ENCODE measurements at places on chromosomes 11 and 22. TPM values are rescaled to one million over a fixed set of nuclear protein-coding genes. Genes with fewer than 3 reads are reported as not detected.

- H3K4me1 ChIP-seq, result no peaks in the 10 kb centered on the region
- H3K36me3 ChIP-seq, result no peaks in the 10 kb centered on the region
- no peak for DNase-seq
- no peaks in the 10 kb centered on the region for H3K27me3 ChIP-seq
- H3K4me3 ChIP-seq, result no peak overlapping the region
These were observed 1385.0 kb downstream of the BRD1 start for GRCh38 chr22:48442663-48443062.

DNA sequence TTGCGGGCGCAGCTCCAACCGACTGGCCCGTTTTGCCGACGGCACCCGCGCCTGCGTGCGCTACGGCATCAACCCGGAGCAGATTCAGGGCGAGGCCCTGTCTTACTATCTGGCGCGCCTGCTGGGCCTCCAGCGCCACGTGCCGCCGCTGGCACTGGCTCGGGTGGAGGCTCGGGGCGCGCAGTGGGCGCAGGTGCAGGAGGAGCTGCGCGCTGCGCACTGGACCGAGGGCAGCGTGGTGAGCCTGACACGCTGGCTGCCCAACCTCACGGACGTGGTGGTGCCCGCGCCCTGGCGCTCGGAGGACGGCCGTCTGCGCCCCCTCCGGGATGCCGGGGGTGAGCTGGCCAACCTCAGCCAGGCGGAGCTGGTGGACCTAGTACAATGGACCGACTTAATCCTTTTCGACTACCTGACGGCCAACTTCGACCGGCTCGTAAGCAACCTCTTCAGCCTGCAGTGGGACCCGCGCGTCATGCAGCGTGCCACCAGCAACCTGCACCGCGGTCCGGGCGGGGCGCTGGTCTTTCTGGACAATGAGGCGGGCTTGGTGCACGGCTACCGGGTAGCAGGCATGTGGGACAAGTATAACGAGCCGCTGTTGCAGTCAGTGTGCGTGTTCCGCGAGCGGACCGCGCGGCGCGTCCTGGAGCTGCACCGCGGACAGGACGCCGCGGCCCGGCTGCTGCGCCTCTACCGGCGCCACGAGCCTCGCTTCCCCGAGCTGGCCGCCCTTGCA lies 1.0 kb downstream of the FJX1 start:
- no peak overlapping the region for H3K27ac ChIP-seq
- H3K36me3 ChIP-seq, result no peaks in the 10 kb centered on the region
- DNase-seq, result peak; percentile 13
- H3K4me1 ChIP-seq, result peaks cover 12% of the 10 kb centered on the region

DNA sequence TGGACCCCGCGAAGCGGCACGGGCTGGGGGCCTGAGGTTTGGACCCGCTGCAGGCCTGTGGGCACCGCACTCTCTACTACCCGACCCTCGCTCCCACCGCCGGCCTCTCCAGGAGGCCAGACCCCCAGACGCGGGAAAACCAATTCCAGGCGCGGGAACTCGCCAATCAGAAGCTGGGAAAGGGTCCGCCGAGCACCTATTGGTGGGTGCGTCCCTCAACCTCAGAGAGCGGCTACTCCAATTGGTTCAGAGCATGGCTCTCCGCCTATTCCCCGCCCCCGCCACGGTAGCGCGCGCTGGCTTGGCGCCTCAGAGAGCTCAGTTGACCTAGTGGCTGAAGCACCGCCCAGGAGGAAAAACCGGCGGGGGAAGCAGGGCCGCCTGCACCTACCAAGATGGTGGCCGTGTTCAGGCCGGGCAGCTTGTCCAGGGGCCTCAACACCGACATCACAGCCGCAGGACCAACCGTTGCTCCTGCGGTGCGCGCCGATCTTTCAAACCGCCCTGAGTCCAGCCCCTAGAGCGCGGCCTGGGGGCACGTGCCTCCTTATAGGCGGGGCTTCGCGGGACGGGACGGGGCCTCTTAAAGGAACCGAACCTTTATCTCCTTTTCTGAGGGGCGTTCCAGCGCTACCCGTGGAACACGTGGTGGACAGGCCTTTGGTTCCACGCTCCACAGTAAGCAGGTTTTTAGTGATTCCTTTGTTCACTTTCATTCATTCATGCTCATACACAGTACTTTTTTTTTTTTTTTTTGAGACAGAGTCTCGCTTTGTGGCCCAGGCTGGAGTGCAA lies at the start of gene CENPM:
Gene CENPM, minus strand, starts transcription at position 524 of the 795 bp plus-strand sequence. Its CDS starts 76 bp downstream, at position 448.
- no peaks in the 10 kb centered on the region for H3K36me3 ChIP-seq
- peak within 1 kb of the TSS; percentile 76 for H3K27ac ChIP-seq
- H3K4me1 ChIP-seq, result peaks cover 18% of the 10 kb centered on the region
- peak; percentile 81 for DNase-seq

- H3K27ac ChIP-seq, result no peak overlapping the region
- no peak for DNase-seq
- no peaks in the 10 kb centered on the region for H3K27me3 ChIP-seq
- no peak overlapping the region for H3K4me3 ChIP-seq
These were observed 918.8 kb upstream of the CHORDC1 start for GRCh38 chr11:91141655-91142054.

GRCh38 chr11:103730131-103730940 lies 306.1 kb upstream of the DDI1 start:
- H3K4me3 ChIP-seq, result no peak overlapping the region
- H3K36me3 ChIP-seq, result no peaks in the 10 kb centered on the region
- no peak for DNase-seq
- no peaks in the 10 kb centered on the region for H3K4me1 ChIP-seq

DNA sequence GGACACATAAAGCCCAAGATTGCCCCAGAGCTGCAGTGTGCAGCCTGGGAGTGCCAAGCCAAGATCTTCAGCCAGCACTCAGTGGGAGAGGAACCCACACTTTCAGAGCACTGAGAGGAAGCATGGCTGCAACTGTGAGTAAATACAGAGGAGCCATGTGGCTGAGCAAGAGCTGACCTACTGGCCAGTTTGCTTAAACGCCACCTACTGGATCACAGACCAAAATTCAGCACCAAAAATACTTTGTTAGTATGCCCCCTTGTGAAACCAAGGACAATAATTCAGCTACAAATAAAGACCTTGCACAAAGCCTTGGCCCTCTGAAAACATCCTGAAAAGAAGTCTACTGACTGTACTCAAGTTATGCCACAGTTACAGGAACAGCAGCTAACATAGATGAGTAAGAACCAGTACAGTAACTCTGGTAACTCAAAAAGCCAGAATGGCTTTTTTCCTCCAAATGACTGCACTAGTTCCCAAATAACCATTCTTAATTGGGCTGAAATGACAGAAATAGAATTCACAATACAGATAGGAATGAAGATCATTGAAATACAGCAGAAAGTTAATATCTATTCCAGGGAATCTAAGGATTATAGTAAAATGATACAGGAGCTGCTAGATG lies 10.1 kb upstream of the OR4A15 start:
- H3K4me1 ChIP-seq, result no peaks in the 10 kb centered on the region
- no peak for DNase-seq
- H3K4me3 ChIP-seq, result no peak overlapping the region

DNA sequence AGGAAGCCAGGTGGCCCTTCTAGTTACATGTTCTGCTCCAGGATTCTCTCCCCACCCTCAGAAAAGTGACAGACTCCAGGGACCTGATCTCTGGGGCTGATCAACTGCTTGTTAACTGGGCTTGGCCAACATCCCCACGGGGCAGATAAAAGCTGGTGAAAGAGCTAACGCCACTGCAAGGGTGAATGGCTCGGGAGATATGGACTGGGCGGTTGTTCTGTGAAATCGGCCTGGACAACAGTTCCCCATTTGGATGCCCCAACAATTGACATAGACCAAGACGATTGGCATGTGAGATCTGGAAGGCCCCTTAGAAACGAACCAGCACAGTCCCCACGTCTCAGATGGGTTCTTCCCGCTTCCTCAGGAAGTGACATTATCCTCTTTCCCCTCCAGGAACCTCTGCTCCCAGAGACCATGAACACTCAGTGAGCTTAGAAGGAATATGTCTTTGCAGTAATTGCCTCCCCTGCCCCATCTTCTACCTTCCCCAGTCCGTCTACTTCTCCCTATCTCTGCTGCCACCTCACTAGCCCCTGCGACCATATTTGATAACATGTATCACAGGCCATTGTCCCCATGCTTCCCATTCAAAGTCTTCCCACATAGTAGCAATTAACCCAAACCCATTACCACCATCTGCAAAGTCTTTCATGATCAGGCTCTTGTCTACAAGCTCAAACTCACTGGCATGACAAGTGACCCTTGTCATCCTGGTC lies 5.6 kb upstream of the PRG2 start:
- no peak overlapping the region for H3K4me3 ChIP-seq
- no peaks in the 10 kb centered on the region for H3K27me3 ChIP-seq
- no peak for DNase-seq
- no peaks in the 10 kb centered on the region for H3K36me3 ChIP-seq
- no peaks in the 10 kb centered on the region for H3K4me1 ChIP-seq
- no peak overlapping the region for H3K27ac ChIP-seq

GRCh38 chr22:25021976-25022711 lies 69.6 kb downstream of the KIAA1671 start:
- no peaks in the 10 kb centered on the region for H3K27me3 ChIP-seq
- H3K4me3 ChIP-seq, result no peak overlapping the region
- no peak for DNase-seq

DNA sequence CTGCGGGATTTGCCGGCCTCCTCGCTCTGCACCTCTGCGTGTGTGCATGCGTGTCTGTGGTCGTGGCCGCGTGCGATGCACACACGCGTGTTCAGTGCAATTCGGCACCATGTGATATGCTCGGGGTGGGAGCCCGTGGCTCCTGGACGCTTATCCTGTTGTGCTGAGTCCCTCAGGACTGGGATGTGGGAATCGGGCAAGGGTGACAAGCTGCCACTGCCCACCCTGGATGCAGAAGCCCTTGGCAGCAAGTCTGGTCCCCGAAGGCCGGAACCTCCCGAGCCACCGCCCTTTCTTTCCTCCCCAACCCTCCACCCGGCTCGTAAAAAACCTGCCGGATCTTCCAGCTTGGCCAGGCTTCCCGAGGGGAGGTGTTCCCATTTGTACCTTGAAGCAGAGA lies 128.2 kb downstream of the PHF21B start:
- no peaks in the 10 kb centered on the region for H3K4me1 ChIP-seq
- no peak overlapping the region for H3K4me3 ChIP-seq
- no peak overlapping the region for H3K27ac ChIP-seq
- H3K27me3 ChIP-seq, result no peaks in the 10 kb centered on the region
- H3K36me3 ChIP-seq, result no peaks in the 10 kb centered on the region
- no peak for DNase-seq

GRCh38 chr11:69881467-69882269 lies 62.5 kb upstream of the FGF3 start:
- no peak overlapping the region for H3K4me3 ChIP-seq
- DNase-seq, result no peak
- H3K27ac ChIP-seq, result no peak overlapping the region
- H3K4me1 ChIP-seq, result no peaks in the 10 kb centered on the region
- H3K27me3 ChIP-seq, result no peaks in the 10 kb centered on the region

Gene ARHGAP20
- total RNA-seq, result 0.09 TPM

Gene SAA1
- not detected for total RNA-seq

Gene GLYATL1
- not detected for total RNA-seq

Gene AIP
- 160 TPM for total RNA-seq

Gene ACO2
- total RNA-seq, result 114 TPM

Gene OR52E8
- total RNA-seq, result not detected

Measured in CD8-positive, alpha-beta memory T cell (primary cell).